GM13977 (cell line): ENCODE measurements at places on chromosomes 3 and 15.
A peak's percentile ranks its signal among the peaks of the same experiment; 100 is the strongest.

- no peak for DNase-seq
Measured at GRCh38 chr3:58192069-58192468, 18.7 kb downstream of the DNASE1L3 start.

- no peak for DNase-seq
Measured at GRCh38 chr15:79924379-79924778, 27.6 kb upstream of the MTHFS start.

- no peak for DNase-seq
Measured at GRCh38 chr15:41727143-41727542, 47.1 kb upstream of the MAPKBP1 start.

DNA sequence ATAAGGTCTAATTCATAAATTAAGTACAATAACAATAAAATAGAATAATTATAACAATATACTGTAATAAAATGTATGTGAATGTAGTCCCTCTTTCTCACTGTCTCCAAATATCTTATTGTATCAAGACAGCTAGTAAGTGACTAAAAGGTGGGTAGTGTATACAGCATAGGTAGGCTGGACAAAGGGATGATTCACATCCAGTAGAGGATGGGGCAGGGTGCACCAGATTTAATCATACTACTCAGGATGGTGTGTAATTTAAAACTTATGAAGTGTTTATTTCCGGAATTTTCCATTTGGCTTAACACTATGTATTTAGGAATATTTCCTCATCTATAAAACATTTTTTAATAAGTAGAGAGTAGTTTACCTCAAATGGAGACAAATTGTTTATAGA is 876.1 kb upstream of the CADM2 start:
- DNase-seq: no peak

DNA sequence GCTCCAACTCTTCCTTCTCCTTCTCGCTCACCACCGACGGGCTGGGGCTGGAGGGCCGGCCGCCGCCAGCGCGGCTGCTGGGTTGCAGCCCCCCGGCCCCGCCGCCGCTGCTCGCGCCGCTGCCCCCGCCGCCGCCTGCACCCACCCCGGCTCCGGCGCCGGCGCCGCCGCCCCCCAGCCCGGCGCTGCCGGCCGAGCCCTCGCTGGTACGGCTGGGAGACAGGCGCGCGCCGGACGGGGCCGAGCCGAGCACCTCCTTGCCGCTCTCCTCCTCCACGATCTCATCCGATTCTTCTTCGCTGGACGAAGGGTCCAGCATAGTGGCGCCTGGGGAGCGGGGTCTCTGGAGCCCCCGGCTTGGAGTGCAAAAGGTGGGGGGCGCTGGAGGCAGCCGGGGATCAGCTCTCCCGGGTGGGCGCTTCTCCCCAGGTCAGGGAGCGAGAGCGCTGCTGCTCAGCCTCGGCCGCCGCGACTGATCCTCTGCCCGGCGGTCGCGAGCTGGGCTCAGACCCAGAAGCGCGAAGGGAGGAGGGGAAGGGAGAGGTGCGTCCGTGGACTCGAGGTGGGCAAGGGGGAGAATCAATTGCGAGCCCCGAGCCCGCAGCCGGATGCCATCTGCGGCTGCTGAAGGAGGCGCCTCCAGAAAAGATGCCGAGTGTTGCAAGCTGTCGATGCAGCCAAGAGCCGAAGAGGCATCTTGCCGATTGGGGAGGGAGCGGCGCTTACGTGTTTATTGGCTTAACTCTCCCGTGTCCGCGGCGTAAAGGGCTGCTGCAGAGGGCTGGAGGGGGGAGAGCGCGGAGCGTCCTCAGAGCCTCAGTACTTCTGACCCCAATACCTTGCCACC is at the start of gene CADPS:
Gene CADPS (minus strand): TSS at position 706 of the 847 bp plus-strand sequence. CDS start 387 bp downstream, at position 319.
- peak; percentile 9 for DNase-seq

- no peak for DNase-seq
Measured at GRCh38 chr3:30346933-30347320, 259.5 kb upstream of the TGFBR2 start.

- DNase-seq: peak; percentile 26
Measured at GRCh38 chr15:70762469-70763119, 764 bp downstream of the UACA start.

DNA sequence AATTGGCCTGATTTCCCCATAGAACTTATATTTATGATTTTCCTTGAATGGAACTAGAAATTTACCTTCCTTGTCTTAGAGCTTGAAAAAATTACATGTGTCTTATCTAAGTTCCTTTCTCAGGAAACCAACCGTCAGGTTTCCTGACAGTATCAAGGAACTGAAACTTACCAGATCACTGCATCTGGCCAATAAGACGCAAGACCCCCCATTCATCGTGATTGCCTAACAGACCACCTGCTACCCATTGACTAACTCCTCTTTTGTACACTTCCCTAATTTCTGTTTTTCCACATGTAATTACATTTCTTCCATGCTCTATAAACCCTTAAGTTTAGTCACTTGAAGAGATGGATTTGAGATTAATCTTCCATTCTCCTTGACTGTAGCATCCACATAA is 517.2 kb upstream of the CBLB start:
- DNase-seq: no peak

DNA sequence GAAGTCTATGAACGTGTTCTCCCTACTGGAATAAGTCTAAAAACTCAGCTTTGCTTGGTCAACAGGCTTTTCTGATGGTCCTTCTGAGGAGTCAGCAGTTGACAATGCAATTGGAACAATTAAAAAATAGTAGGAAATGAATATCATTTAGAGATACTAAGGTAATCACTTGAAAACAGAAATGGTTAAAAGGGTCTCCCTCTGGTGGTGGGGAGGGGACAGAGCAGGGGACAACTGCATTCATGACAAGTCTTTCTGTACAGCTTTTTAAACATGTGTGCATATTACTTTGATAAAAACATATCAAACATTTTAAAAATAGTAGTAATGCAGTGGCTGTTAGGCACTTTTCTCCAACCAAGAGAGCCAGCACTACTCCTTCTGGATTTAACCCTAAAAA is 119.9 kb upstream of the FHIT start:
- peak; percentile 18 for DNase-seq

DNA sequence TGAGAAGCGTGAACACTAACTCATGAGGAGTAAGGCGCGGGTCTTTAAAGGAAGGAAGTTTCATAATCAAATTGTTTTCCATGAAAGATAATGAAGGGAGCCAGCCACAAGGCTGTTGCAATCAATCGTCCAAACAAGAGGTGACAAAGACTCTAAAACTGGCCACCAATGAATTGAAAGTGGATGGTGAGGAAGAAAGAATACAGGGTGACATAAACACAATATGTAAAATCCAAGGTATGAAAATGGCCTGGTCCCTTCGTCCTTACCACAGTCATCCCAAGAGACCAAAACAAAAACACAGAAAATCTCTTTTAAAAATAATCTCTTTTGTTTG is 12.0 kb downstream of the CD86 start:
- DNase-seq: no peak
